ENCODE measurements at places on chromosomes 16 and 17.

- no peak for DNase-seq
Observed at GRCh38 chr16:5027575-5028235, 6.0 kb downstream of the NAGPA start.

GRCh38 chr17:4155980-4156620 is 13.1 kb downstream of the CYB5D2 start:
- no peak for DNase-seq

- peak; percentile 33 for DNase-seq
Observed at GRCh38 chr17:66831383-66832210, 3.3 kb upstream of the CACNG5 start.

- peak; percentile 96 for DNase-seq
Observed at GRCh38 chr17:1577182-1577581, 14.6 kb upstream of the PITPNA start.

- no peak for DNase-seq
Observed at GRCh38 chr16:71590584-71590983, 13.7 kb upstream of the TAT start.

All from suprapubic skin (tissue), 4 donors.